ENCODE measurements at places on chromosomes 1 and 21. TPM values are rescaled to one million over a fixed set of nuclear protein-coding genes. Genes with fewer than 3 reads are reported as not detected.
A peak's percentile ranks its signal among the peaks of the same experiment; 100 is the strongest.

The LCE1F gene
- total RNA-seq = not detected

The LHX8 gene
- not detected for total RNA-seq

- no peak for DNase-seq
These were observed 187.0 kb upstream of the ESRRG start for GRCh38 chr1:216910081-216910840.

DNA sequence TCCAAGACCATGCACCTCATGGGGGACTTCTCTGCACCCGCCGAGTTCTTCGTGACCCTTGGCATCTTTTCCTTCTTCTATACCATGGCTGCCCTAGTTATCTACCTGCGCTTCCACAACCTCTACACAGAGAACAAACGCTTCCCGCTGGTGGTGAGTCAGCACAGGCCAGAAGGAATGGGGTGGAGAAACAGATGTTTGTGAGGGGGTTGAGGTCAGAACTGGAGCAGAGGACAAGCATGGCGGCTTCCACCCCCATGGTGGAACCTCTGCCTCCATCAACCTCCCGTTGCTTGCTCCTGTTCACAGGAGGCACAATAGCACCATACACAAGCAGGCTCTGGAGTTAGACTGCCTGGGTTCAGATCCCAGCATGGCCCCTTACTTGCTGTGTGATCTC lies 6.9 kb upstream of the ATXN7L2 start:
- no peak for DNase-seq

- DNase-seq = no peak
These were observed 94.1 kb downstream of the CLDN17 start for GRCh38 chr21:30072496-30072895.

GRCh38 chr1:220673921-220674320 lies 16.2 kb upstream of the C1orf115 start:
- no peak for DNase-seq

GRCh38 chr1:206982216-206982615 lies 12.0 kb upstream of the FCAMR start:
- DNase-seq = no peak

DNA sequence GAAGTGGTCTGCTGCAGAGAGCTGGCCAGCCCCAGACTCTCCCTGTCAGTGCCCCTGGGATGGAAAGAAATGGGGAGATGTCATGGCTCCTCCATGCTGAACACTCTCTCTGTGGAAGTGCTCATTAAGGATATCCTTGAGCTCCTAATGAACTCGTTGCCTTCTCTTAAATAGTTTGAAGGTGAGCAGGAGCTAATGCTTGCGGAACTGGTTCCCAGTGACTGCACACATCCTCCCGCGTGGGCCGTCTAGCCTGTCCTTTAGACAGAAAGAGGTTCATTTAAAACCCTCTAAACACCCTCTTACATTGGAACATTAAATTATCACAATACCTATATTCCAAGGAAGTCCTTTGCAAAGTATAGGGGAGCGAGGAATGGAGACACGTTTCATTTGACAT lies 5.9 kb upstream of the WDR64 start:
- DNase-seq = no peak

DNA sequence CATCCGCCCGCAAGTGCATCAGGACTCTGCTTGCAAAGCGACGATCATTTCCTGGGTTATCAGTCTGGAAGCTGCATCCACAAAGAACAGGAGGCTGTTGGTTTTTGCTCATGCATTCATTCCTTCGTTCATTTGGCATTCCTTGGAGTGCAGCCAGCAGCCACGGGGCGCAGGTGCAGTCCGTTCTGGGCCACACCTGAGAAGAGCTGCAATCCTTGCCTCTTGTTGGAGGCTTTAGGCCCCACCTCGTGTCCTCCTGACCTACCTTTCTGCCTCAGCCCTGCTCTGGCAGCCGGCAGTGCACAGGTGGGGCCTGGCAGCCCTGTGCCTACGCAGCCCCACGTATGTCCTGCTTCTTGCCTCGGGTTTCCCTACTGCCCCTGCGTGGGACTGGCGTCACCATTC lies 19.6 kb upstream of the C2CD2 start:
- DNase-seq = peak; percentile 66
